Fibroblast of the aortic adventitia (primary cell): ENCODE measurements at places on chromosomes 13 and 19. TPM values are rescaled to one million over a fixed set of nuclear protein-coding genes. Genes with fewer than 3 reads are reported as not detected.

DNA sequence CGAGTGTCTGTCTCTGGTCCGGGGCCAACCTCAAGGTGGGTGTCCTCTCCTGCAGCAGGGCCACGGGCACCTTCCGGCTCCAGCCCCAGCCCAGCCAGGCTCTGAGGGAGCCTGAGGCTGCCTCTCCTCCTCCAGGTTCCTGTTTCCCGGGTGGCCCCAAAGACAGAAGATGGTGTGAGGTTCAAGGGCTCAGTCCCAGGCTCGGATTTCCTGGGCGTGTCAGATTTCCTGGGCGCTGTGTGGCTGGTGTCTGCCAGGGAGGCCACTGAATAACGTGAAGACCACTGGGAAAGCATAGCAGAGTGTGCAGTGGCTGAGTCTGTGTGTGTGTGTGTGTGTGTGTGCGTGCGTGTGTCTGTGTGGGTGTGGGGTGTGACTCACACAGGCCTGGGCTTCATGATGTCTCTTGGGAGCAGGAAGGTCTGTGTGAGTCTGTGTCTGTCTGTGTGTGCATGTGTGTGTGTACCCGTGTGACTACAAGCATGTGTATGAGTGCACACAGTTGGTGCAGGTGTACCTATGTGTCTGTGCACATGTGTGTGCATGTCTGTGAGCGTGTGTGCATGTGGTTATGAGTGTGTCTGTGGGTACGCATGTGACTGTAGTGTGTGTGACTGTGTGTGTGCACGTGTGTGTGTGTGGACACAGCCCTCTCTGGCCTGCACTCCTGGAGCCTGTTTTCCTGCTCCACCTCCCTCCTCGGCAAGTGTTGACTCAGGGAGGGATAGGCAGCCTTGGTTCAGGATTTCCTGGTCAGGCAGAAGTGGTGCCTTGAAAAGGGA is 28.3 kb downstream of the CEBPA start:
- DNase-seq = peak; percentile 94

DNA sequence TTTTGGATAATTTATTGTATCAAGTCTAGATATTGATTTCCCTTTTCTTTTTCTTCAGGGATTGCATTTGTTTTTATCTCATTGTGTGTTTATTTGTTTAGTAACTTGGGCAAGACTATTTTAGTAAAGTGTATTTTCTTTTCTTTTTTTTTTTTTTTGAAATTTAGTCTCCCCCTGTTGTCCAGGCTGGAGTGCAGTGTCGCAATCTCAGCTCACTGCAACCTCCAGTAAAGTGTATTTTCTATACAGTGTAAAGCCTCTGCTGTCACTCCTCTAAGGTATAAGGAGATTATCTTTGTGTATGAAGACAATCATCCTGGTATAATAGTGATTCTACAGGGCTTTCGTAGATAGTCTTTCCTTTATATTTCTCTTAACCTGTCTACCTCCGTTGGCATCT is 2546.0 kb downstream of the PCDH9 start:
- DNase-seq = no peak

GRCh38 chr13:110303644-110304043 is 3.3 kb downstream of the COL4A1 start:
- no peak for DNase-seq

DNA sequence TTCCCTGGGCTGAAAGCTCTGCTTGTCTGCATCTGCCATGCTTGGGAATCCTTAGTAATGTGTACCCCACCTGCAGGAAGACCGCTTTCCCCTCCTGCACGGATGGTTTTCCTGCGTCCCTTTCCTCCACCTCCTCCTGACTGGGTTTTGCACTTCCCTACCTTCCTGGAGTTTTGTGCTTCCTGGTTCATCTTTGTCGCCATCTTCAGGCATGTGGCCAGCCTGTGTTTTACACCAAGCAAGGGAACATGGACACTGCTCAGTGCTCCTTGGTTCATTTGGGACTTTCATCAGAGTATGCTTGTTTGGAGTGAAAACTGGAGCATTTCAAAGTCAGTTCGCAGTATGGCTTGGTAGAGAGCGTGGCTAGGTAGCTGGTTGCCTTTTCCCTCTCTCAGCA is 30.7 kb downstream of the ERICH6B start:
- no peak for DNase-seq

DNA sequence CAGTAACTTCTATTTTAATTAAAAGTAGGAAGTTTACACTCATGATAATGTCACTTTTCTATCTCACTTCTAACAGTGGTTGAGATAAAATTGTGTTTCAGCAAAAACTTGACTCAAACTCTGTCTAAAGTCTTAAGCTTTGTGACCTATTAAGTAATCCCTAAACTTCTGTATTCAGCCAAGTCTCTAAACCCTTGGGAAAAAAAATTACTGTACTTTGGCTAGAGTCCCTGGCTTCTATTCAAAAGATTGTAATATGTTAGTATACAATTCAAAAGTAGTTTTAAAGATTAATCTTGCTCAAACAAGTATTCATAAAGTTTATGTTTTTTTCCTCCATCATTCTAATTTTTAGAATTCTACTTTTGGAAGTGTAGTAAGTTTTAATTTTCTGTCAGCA is 1248.8 kb downstream of the UQCRFS1 start:
- peak; percentile 43 for DNase-seq

GRCh38 chr19:14477418-14478112 is 2.4 kb upstream of the PTGER1 start:
- peak; percentile 40 for DNase-seq

DNA sequence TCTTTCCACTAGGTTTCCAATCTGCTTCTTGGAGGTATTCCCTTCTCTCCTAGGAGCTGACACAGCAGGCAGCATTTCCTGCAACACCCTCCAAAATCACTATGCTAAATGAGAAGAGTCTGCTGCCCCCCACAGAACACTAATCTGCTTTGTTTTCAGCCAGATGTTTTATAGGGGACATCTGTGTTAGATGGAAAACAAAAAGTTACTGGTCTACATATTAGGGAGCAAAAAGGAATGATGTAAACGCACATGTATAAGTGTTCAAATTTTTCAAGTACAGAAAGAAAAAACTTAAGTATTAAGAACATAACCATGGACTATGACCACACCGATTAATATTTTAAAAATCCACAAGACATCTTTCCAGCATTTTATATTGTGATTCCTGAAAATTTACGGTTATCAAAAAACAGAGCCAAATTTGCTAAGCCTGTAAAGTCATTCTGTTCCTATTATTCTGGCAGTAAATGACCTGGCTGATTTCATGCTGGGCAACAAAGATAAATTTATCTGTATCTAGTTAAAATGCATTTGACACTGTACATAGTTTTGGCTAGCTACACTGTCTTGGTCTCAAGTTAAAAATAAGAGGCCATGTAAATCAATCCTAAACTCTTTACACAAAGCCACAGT is 63.3 kb downstream of the DCLK1 start:
- DNase-seq = peak; percentile 70

GRCh38 chr19:49014123-49014869 is 2.6 kb downstream of the LHB start:
- no peak for DNase-seq

GRCh38 chr13:77511552-77511951 is 24.0 kb upstream of the SCEL start:
- DNase-seq = peak; percentile 7

- peak; percentile 81 for DNase-seq
Measured at GRCh38 chr13:51643105-51643881, 59.0 kb downstream of the WDFY2 start.

DNA sequence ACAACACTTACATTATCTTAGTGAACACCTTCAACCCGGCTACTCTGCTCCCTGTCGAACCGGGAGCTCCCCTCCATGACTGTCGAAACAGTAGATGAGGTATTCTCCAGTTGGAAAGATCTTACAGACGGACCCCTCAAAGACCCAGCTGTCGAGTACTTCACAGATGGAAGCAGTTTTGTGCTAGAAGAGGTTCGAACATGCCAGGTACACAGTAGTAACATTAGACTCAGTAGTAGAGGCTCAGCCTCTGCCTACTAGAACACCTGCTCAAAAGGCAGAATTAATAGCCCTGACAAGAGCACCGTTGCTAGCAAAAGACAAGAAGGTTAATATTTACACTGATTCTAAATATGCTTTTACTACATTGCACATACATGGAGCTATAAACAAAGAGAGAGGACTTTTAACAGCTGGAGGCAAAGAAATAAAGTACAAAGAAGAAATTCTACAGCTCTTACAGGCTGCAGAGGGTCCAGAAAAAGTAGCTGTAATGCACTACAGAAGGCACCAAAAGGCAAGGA is 13.6 kb upstream of the SLC15A1 start:
- no peak for DNase-seq

DNA sequence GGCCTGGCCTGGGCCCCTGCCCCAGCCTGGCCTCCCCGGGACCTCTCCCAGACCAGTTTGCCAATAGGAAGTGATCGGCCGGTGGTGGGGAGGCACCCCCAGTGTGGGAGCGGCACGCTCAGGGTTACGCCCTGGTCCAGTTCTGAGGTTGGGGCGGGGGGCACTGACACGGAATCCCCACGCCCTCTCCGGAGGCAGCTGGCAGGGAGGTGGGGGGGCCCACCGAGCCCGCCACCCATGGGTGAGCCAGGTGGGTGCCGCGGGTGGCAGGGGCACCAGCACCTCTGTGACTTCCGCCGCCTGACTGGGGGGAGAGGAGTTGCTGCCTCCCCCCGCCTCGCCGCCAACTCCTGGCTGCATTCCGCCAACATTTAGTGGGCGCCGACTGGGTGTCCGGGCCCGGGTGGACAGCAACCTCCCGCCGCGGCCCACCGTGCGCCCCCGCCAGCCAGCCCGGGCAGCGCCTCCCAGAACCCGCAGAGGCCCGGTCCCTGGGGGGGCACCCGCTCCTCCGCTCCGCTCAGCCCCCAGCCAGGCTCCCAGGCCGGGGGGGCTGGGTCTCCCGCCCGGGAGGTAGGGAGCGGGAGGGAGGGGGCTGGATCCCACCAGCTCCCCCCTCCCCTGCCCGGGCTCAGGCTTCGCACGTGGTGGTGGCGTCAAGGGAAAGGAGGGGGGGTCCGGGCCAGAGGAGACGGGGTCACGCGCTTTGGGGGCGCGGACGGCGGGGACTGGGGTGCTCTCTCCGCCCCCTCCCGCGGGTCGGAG is 2.0 kb downstream of the ZBTB7A start:
- DNase-seq = no peak

DNA sequence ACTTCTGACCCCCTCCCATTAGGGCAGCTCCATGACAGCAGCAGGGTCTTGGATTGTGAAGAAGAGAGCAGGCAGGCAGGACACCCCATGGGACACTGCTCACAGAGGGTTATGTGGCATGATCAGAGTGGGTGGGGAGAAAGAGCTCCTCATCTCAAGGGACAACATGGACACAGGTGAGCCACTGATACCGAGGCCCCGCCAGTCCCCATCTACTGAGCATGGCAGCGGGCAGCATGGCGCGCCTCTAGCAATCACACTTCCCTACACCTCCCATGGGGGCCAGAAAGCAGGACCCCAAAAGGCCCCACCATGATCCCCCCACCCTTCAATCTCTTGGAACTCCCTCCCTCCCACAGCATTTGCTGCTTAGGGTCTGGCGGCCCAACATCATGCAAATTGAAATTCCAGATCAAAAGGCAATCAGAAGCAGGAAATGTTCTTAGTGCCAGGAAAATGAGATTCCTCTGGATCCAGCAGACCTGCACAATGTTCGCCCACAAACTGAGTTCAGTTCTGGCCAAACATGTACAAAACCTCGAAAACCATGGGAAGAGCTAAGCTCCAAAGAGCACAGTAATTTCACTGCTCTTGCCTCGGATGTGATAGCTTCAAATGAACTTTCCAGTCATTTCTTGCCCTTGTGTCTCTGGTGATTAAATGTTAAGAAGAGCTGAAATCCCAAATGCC is 14.8 kb downstream of the DOCK9 start:
- DNase-seq = no peak

DNA sequence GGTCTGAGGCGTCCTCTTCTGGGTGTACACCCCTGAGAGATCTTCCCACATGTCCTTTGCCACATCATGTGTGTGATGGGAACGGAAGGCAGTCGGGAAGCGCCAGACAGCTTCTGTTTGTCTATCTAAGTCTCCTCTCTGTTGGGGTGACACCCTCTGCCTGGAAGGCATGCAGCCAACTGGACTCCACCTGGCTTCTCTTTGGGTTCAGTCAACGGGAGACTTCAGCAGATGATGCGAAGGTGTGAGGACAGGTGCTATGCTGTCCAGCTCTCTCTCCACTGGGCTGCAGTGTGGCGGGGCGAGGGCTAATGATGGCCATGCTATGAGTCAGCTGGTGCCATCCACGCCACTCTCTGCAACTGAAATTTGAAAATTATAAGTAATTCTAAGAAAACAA is 14.3 kb upstream of the SBK3 start:
- DNase-seq = no peak

DNA sequence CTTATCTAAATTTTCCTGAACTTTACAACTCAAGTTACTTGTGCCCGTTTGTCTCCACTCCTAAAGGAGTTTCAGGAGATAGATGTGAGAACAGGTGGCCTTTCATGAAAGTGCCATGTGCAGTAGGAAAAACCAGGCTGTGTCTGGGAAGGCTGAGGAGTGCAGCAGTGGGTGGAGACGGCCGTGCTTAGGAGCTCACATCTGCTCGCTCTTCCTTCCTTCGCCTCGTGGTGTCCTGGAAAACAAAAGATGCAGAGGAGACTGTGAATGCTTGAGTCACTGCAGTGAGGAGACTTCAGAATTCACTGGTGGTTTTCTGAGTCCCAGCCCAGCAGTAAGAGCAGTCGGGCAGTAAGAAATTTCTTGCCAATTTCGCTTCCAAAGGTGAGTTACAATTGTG is 138.4 kb upstream of the RNF113B start:
- peak; percentile 27 for DNase-seq

DNA sequence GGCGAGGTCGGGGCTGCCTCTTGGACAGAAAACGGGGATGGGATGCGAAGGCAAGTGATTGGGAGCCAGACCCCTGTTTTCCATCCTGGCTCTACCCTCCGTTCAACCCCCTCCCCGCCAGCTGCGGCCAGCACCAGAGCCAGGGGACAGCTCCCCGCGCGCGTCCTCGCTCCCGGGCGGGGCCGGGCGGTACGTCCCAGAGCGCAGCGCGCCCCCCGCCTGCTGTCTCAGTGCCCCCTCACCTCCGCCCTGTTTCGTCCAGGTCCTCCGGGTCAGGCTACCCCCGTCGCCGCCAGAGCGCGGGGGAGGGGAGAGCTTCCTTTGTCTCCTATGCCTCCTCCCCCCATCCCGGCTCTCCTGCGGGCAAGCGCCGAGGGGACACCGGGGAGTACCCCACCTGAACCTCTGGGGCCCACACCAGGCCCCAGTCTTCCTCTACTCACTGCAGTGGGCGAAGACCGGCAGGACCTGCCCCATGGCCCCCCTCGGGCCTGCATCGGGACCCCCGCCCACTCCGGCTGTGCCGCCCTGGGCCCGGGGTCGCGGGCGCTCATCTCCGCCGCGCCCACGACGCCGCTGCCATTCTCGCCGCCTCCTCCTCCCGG is 396 bp downstream of the RTN2 start:
- no peak for DNase-seq

RUBCNL gene
- 0.16 and 4.6 TPM in 2 replicates for total RNA-seq

CGB8 gene
- not detected in 2 replicates for total RNA-seq

MCF2L gene
- total RNA-seq = 2.2 and 8.0 TPM in 2 replicates

CYP2S1 gene
- total RNA-seq = 0.45 TPM in 1 of 2 replicates, not detected in the other

MIA gene
- not detected in 2 replicates for total RNA-seq

S1PR4 gene
- not detected in 2 replicates for total RNA-seq

ATP4A gene
- total RNA-seq = not detected in 2 replicates

FCER2 gene
- total RNA-seq = not detected in 2 replicates

SCN1B gene
- total RNA-seq = 7.0 and 12.1 TPM in 2 replicates

UPF3A gene
- 32.1 and 42.0 TPM in 2 replicates for total RNA-seq

CPB2 gene
- total RNA-seq = not detected in 2 replicates

COX7A1 gene
- total RNA-seq = 5.4 and 17.0 TPM in 2 replicates

SIGLEC10 gene
- not detected in 2 replicates for total RNA-seq

POSTN gene
- 136 and 546 TPM in 2 replicates for total RNA-seq

PSG6 gene
- total RNA-seq = not detected in 2 replicates
